Stimulated activated CD8-positive, alpha-beta memory T cell treated with anti-CD3 and anti-CD28 coated beads, Interleukin-7, amount 100 ng/mL, for 48 hours (primary cell): ENCODE measurements at places on chromosomes 4 and X.

DNA sequence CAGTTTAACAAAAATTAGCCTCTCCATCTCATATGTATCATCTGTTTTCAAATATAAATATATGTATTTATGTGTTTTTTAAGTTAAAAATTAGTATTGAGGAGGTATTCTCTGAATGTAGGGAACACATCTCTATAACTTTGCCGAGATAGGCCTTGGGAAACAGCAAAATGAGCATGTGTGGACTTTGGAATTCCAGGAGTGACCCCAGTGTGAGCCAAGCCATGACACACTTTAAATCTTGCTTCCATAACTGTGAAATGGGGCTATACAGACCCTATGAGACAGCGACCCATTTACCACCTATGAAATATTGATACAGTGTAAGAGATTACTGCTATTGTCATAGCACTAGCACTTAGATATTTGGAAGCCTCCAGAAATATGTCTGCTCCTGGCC is 58.8 kb downstream of the FRMPD4 start:
- DNase-seq: no peak

GRCh38 chr4:4750187-4750586 is 109.3 kb upstream of the MSX1 start:
- DNase-seq: no peak

DNA sequence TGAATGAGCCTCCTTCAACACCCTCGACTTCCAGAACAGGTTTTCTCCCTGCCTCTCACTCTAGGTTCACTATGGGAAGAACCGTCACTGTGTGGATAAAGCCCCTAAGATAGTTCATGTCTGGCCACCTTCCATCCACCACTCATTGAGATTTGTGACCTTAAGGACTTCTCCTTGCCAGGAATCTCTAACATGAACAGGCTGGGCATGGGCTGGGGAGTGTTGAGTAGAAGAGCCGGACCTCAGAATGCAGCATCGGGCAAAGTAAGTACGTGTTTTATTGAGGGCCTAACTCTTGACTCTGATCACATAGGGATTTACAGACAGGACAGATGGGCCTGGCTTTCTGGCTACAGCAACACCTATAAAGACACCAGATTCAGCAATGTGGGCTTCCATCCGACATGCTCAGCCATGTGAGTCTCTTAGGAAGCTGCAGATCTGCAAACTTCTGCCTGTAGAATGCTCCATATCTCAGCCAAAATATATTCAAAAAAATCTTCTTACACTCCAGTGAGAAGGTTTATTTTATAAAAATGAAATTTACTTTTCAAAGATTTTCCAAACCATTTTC is 26.4 kb upstream of the TRIM60 start:
- no peak for DNase-seq

DNA sequence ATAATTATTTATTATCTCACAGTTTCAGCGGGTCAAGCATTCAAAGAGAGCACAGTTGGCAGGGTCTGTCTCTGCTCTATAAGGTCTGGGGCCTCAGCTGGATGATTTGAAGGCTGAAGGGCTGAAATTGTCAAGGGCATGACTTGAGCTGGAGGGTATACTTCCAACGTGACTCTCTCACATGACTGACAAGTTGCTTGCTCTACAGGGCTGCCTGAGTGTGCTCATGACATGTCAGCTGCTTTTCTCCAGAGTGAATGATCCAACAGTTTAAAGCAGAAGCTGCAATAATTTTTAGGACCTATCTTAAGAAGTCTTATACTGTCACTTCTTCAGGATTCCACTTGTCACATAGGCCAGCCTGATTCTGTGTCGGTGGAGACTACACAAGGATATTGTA is 51.2 kb downstream of the TIGD2 start:
- no peak for DNase-seq

DNA sequence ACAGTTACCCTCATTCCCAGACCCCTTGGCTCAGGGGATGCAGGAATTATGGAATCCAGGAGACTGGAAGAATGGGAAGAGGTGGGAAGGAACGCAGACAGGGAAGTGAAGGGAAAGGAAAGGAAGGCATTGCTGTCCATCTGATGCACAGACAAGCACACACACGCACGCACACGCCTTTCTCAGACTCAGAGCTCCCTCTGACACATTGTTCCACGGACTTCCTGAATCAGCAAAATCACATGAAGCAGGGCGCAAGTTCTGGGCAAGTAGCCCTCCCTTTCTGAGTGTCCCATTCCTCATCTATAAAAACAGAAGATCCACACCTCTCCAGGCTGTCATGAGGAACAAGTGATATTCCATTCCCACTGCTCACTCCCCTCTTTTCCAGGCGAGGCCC is 13.2 kb downstream of the IQSEC2 start:
- DNase-seq: no peak

DNA sequence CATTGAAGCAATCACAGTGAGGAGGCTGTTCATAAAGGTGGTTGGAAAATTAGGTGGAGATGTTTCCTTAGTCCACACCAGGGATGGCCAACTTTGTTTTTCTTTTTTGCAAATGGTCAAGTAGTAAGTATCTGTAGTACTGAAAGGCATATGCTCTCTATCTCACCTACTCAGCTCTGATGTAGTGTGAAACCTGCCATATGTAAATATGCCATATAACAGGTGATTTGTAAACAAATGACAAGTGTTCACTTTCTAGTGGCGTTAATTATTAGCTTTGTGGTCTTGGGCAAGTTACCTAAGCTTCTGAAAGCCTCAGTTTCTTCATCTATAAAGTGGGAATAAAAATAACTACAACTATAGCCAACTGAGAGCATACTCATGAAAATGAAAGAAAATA is 421.4 kb upstream of the LCORL start:
- DNase-seq: no peak

- DNase-seq: no peak
These were observed 55.0 kb upstream of the FAM9B start for GRCh38 chrX:9088896-9089295.
